ENCODE measurements at places on chromosomes 1 and 21.

DNA sequence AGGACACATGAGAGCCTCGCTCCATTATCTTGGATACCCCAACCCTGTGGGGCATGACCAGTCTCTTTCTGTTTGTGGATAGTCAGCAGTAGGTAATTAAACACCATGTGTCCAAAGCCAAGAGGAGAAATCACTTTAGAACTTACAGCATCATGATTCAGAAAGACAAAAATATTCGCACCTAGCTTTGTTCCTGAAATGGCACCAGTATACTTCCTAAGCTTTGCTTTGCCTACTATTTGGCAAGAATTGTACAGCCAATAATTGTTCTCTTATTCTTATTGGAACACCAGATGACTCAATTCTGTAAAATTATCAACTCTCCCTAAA, 24.2 kb downstream of the TNFRSF9 start:
- no peak for DNase-seq

- no peak for DNase-seq
These were observed 530.3 kb downstream of the MATN1 start for GRCh38 chr1:30192969-30193630.

DNA sequence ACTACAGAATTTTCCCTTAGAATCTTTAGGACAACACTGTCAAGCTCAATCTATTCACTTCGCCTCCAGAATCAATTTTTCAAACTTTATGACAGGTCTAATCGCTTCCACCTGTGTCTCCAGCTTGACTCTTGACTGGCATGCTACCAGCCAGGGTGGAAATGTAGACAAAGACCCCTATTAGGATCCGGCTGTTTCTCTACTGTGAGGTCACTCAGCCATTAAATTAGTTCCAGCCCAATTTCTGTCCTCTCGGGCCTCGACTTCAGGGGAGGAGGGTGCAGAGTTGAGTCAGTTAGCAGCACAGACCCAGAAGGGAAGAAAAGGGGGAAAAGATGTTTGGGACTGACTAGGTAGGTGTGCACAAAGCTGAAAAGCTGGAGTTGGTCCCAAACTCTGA, 78.5 kb downstream of the HLCS start:
- no peak for DNase-seq

- no peak for DNase-seq
These were observed 1230.7 kb upstream of the NCAM2 start for GRCh38 chr21:19767546-19767945.
